HS-5 (cell line): ENCODE measurements at places on chromosomes 3 and 15.

- no peak for DNase-seq
These were observed 19.6 kb downstream of the VGLL4 start for GRCh38 chr3:11624161-11624560.

GRCh38 chr3:62370858-62371719, 2.3 kb downstream of the FEZF2 start:
- DNase-seq, result no peak

- no peak for DNase-seq
These were observed 38.8 kb downstream of the HACL1 start for GRCh38 chr3:15562560-15562959.

DNA sequence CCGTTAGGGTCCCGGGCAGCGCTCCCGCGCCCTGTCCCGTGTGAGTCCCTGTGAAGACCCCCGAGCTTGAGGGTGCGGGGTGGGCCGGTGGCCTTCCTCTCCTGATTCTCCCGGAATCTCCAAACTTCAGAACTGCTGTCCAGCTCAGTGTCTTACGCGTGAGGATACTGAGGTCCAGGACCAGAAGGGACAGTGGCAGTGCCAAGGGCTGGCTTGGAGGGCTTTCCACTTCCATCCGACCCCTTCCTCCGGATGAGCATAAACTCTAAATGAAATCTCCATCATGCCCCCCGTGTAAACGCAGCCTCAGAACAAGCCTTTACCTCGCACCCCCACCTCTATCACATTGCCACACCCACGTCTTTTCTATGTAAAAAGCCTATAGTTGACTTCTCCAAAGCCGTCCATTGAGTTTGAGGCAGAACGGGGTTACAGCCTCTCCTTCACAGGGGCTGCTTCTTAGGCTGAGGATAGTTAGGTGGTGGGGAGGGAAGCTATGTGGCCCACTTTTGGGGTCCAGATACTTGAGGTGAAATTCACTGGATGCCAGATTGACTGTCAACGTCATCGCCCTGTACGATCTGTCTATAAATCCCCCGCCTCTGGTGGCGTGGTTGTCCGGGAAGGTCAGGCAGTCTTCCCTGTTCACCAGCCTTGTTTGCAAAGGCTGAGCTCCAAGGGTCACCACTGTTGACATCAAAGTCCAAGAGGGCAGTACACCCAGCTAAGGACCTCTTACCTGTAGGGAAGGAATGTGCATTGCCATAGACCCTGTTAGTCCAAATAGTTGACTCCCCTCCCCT, 1.1 kb downstream of the EDEM1 start:
- DNase-seq, result no peak
